ENCODE measurements at places on chromosomes 6 and 20. TPM values are rescaled to one million over a fixed set of nuclear protein-coding genes. Genes with fewer than 3 reads are reported as not detected.

Gene PHF20
- total RNA-seq, result 15.8 TPM

Gene TTK
- 0.70 TPM for total RNA-seq

Gene RUNX2
- total RNA-seq, result 0.70 TPM

Gene CTCFL
- total RNA-seq, result not detected

Gene COX4I2
- not detected for total RNA-seq

Gene NR2E1
- total RNA-seq, result not detected

Gene MYCT1
- 0.47 TPM for total RNA-seq

Gene STMND1
- not detected for total RNA-seq

Gene CFAP206
- 0.23 TPM for total RNA-seq

Gene CLPSL1
- total RNA-seq, result not detected

Gene MYMX
- total RNA-seq, result 0.12 TPM

Gene FAM217A
- not detected for total RNA-seq

Gene ELOVL4
- 3.1 TPM for total RNA-seq

Gene KHDRBS2
- total RNA-seq, result not detected

Gene MOXD1
- 81.2 TPM for total RNA-seq

Gene GPR63
- 0.08 TPM for total RNA-seq

Gene BPIFB2
- total RNA-seq, result not detected

Gene CCDC170
- total RNA-seq, result 0.23 TPM

Gene ZFAND3
- 26.5 TPM for total RNA-seq

Gene FOXC1
- 0.59 TPM for total RNA-seq

Gene MAK
- total RNA-seq, result not detected

Gene SNAI1
- total RNA-seq, result 2.9 TPM

Gene PDYN
- not detected for total RNA-seq

Gene TRIM31
- total RNA-seq, result not detected

Gene LY6G6C
- total RNA-seq, result not detected

Gene HS3ST5
- total RNA-seq, result not detected

Gene TP53TG5
- 0.12 TPM for total RNA-seq

Measured in smooth muscle cell of the coronary artery (primary cell).